Heart left ventricle (tissue), 16 donors: ENCODE measurements at places on chromosomes 2 and 18. TPM values are rescaled to one million over a fixed set of nuclear protein-coding genes. Genes with fewer than 3 reads are reported as not detected.

Gene AGXT
- polyA plus RNA-seq: not detected

Gene ABCG8
- polyA plus RNA-seq: not detected

Gene CD28
- polyA plus RNA-seq: 0.21 TPM

Gene DLGAP1
- polyA plus RNA-seq: 0.11 TPM

Gene LRATD1
- polyA plus RNA-seq: 0.10 TPM

Gene HOXD1
- 0.08 TPM for polyA plus RNA-seq

Gene PKP4
- polyA plus RNA-seq: 17.6 TPM

Gene ZBTB7C
- 0.68 TPM for polyA plus RNA-seq

Gene CYP26B1
- polyA plus RNA-seq: 4.2 TPM

Gene C18orf63
- not detected for polyA plus RNA-seq

Gene DNER
- polyA plus RNA-seq: 0.82 TPM

Gene PTPRN
- polyA plus RNA-seq: 0.12 TPM

Gene TRIB2
- polyA plus RNA-seq: 45.3 TPM

Gene EFEMP1
- polyA plus RNA-seq: 11.3 TPM

Gene CFAP210
- 0.11 TPM for polyA plus RNA-seq

Gene LAMA1
- polyA plus RNA-seq: 0.46 TPM

Gene FBXO41
- 0.42 TPM for polyA plus RNA-seq

Gene TNFRSF11A
- 0.42 TPM for polyA plus RNA-seq

Gene IGFBP5
- 58.2 TPM for polyA plus RNA-seq

Gene CTAGE1
- not detected for polyA plus RNA-seq

Gene CHST10
- 6.7 TPM for polyA plus RNA-seq

Gene SPR
- 51.6 TPM for polyA plus RNA-seq

Gene SPDYA
- polyA plus RNA-seq: 0.11 TPM

Gene LTBP1
- 50.1 TPM for polyA plus RNA-seq

Gene DYNAP
- not detected for polyA plus RNA-seq

Gene ANKRD23
- 0.96 TPM for polyA plus RNA-seq

Gene EDAR
- polyA plus RNA-seq: 0.01 TPM

Gene CDK15
- polyA plus RNA-seq: 0.08 TPM

Gene KANSL1L
- 6.3 TPM for polyA plus RNA-seq

Gene THOC1
- 19.0 TPM for polyA plus RNA-seq

Gene SKOR2
- not detected for polyA plus RNA-seq

Gene IRS1
- polyA plus RNA-seq: 5.0 TPM

Gene RPRM
- not detected for polyA plus RNA-seq

Gene CERKL
- polyA plus RNA-seq: not detected

Gene SNX17
- polyA plus RNA-seq: 106 TPM

Gene C2orf66
- polyA plus RNA-seq: not detected

Gene CYTIP
- polyA plus RNA-seq: 1.00 TPM

Gene KIF5C
- polyA plus RNA-seq: 0.28 TPM

Gene CRYBA2
- not detected for polyA plus RNA-seq

Gene KYNU
- 0.76 TPM for polyA plus RNA-seq

Gene SOX11
- polyA plus RNA-seq: 1.0 TPM

Gene EPB41L3
- 2.7 TPM for polyA plus RNA-seq

Gene FSIP2
- 0.01 TPM for polyA plus RNA-seq

Gene GCG
- polyA plus RNA-seq: not detected

Gene MSTN
- 0.01 TPM for polyA plus RNA-seq

Gene METTL8
- polyA plus RNA-seq: 5.1 TPM

Gene SLC23A3
- 0.17 TPM for polyA plus RNA-seq

Gene CD8B2
- not detected for polyA plus RNA-seq

Gene IL36RN
- not detected for polyA plus RNA-seq

Gene LCT
- polyA plus RNA-seq: not detected

Gene ANKRD30B
- not detected for polyA plus RNA-seq

Gene GPR155
- polyA plus RNA-seq: 3.5 TPM

Gene ARHGEF4
- 0.30 TPM for polyA plus RNA-seq

Gene ANKRD62
- polyA plus RNA-seq: not detected

Gene SPC25
- polyA plus RNA-seq: 0.14 TPM

Gene UGT1A10
- polyA plus RNA-seq: not detected

Gene GDF7
- polyA plus RNA-seq: 0.30 TPM

Gene MAL
- polyA plus RNA-seq: 8.4 TPM
